ENCODE measurements at places on chromosomes 1 and 21. TPM values are rescaled to one million over a fixed set of nuclear protein-coding genes. Genes with fewer than 3 reads are reported as not detected.

- no peaks in the 10 kb centered on the region for H3K27me3 ChIP-seq
- no peak for DNase-seq
- H3K4me1 ChIP-seq, result no peaks in the 10 kb centered on the region
- H3K27ac ChIP-seq, result no peak overlapping the region
These were observed 111.1 kb downstream of the BRINP2 start for GRCh38 chr1:177281901-177282300.

FCGR2B gene
- 0.33 TPM for total RNA-seq

DNA sequence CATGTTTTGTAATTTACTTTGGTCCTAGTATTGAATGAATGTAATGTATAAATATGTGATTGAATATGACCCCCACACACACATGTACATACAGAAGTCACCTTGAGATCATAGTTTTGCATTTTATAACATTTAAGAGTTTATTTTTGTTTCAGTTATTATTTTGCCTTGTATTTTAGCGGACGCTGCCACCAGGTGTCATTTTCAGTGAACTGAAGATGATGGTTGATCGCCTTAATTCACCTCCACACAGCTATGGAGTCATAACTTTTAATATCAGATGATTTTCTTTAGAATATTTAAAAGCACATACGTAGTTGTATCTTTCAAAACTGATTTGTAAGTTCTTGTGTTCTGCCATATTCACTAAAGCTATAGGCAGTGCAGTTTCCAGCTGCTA lies 130.4 kb downstream of the DYRK1A start:
- no peak overlapping the region for H3K27ac ChIP-seq
- H3K27me3 ChIP-seq, result no peaks in the 10 kb centered on the region
- no peak overlapping the region for H3K4me3 ChIP-seq
- no peak for DNase-seq

DNA sequence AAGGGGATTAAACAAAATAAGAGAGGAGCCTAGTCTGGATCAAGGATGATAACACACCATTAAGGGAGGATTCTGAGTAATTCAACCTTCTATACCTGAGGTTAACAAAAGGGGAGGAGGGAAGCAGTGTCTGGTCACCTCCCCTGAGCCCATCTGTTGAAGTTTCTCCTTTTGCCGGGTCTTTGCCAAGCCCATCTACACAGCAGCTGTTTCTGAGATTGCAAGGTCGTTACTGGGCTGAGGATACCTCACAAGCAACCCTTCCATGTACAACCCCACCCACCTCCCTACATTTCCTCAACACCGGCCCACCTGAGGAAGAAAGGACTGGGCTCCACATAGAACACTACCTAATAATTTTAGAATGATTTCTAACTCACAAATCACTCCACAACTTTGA lies 26.3 kb downstream of the LRRC52 start:
- H3K36me3 ChIP-seq, result no peaks in the 10 kb centered on the region
- H3K27me3 ChIP-seq, result peaks cover 23% of the 10 kb centered on the region
- peaks cover 4% of the 10 kb centered on the region for H3K4me1 ChIP-seq

GRCh38 chr1:33641104-33641830 lies 168.8 kb downstream of the ZSCAN20 start:
- H3K36me3 ChIP-seq, result no peaks in the 10 kb centered on the region
- peaks cover 5% of the 10 kb centered on the region for H3K27me3 ChIP-seq
- H3K4me3 ChIP-seq, result no peak overlapping the region

DNA sequence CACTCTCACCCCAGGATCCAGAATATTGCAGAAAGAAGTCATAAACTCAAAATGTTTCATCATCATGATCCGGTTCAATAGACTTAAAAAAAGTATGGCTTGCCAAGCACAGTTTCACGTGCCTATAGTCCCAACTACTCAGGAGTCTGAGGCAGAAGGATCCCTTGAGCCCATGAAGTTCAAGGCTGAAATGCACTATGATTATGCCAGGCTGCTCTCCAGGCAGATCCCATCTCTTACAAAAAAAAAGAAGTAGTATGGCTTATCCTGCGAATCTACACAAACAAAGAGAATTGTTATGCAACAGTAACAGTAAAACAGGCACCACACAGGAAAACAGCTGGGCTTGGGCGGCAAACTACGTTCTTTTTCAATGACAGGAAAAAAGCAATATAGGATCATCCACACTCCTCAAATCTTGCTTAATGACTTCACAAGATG lies 76.2 kb downstream of the EIF4G3 start:
- no peak for DNase-seq
- no peaks in the 10 kb centered on the region for H3K27me3 ChIP-seq
- no peak overlapping the region for H3K27ac ChIP-seq

GRCh38 chr1:221157026-221157761 lies 278.0 kb downstream of the HLX start:
- H3K36me3 ChIP-seq, result no peaks in the 10 kb centered on the region
- H3K4me1 ChIP-seq, result no peaks in the 10 kb centered on the region
- no peak overlapping the region for H3K4me3 ChIP-seq
- DNase-seq, result no peak

DNA sequence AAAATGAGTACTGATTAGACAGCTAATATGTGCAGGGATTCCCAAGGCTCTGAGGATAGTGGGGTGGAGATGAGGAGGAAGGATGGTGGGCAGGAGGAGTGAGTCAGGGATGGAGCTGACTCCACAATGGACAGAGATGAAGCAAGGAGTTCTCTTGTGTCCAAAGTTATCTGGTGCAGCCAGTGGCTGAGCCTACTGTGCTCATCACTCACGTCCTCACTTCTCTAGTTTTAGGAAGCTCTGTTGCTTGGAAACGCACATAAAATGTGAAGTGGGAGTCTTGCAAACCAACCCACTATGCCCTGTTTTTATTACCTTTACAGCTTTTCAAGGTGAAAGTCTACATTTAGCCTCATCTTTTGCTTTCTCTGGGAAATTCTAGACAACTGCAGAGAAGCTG lies 36.5 kb upstream of the SAMD13 start:
- H3K4me3 ChIP-seq, result no peak overlapping the region
- H3K4me1 ChIP-seq, result no peaks in the 10 kb centered on the region
- peaks cover 2% of the 10 kb centered on the region for H3K36me3 ChIP-seq
- H3K27ac ChIP-seq, result no peak overlapping the region
- H3K27me3 ChIP-seq, result no peaks in the 10 kb centered on the region

GRCh38 chr21:26130249-26130881 lies 40.2 kb downstream of the APP start:
- H3K4me1 ChIP-seq, result peaks cover 4% of the 10 kb centered on the region
- H3K27ac ChIP-seq, result no peak overlapping the region
- no peaks in the 10 kb centered on the region for H3K27me3 ChIP-seq
- no peak overlapping the region for H3K4me3 ChIP-seq

- no peaks in the 10 kb centered on the region for H3K27me3 ChIP-seq
- no peak overlapping the region for H3K27ac ChIP-seq
- DNase-seq, result no peak
- peaks cover 5% of the 10 kb centered on the region for H3K36me3 ChIP-seq
These were observed 5.8 kb upstream of the IKBKE start for GRCh38 chr1:206464456-206464964.

ZSCAN20 gene
- total RNA-seq, result 3.5 TPM

KCNK2 gene
- total RNA-seq, result not detected

All from activated naive CD8-positive, alpha-beta T cell treated with anti-CD3 and anti-CD28 coated beads, Interleukin-2, amount 10 ng/mL, durations not matched to agents 7 days and 5 days (primary cell).